ENCODE measurements at places on chromosomes 3 and 15.
A peak's percentile ranks its signal among the peaks of the same experiment; 100 is the strongest.

- DNase-seq: peak; percentile 70
Measured at GRCh38 chr15:48059791-48060190, 61.0 kb upstream of the SLC24A5 start.

GRCh38 chr3:51657234-51657633 is 13.8 kb upstream of the TEX264 start:
- DNase-seq: no peak

DNA sequence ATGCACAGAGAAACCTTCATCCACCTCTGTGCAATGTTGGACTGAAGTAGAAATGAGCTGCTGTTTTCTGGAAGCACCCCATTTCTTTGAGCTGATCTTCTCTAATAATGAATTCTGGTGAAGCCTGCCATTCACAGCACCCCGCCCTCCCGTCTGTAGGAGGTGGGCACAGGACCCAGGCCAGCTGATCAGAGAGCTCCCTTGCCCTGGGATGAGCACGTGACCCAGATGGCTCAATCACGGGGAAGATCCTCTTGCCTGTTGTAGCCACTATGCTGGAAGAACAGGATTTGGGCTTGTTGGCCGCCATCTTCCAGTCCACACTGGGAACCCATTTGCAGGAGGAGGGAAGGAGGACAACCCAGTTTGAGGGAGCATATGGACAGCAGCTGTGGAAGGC is 44.5 kb downstream of the GOLGA6L2 start:
- no peak for DNase-seq

DNA sequence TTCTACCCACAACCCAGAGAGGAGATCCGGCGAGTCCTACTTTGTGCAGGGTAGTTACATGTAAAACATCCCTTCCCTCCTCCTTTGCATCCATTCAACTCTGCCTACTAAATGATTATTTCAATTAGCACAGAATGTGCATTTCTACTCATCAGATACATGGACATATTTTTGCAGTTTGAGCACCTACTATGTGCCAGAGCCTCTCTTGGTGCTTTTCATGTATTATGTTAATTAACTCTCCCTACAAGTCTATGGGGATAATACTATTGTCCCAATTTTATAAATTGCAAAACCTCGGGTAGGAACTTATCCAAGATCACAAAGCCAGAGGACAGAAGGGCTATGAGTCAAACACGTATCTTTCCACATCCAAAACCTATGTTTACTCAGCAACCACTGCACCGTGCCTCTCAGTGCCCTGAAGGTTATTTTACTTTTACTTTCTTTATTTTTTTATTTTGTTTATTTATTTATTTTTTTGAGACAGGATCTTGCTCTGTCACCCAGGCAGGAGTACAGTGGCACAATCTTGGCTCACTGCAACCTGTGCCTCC is 432.8 kb downstream of the MAGI1 start:
- no peak for DNase-seq

- peak; percentile 59 for DNase-seq
Measured at GRCh38 chr3:190424478-190425439, 24.9 kb downstream of the TMEM207 start.

Measured in NCI-H446 (cell line).